LoVo (cell line): ENCODE measurements at places on chromosomes 6 and 20.

DNA sequence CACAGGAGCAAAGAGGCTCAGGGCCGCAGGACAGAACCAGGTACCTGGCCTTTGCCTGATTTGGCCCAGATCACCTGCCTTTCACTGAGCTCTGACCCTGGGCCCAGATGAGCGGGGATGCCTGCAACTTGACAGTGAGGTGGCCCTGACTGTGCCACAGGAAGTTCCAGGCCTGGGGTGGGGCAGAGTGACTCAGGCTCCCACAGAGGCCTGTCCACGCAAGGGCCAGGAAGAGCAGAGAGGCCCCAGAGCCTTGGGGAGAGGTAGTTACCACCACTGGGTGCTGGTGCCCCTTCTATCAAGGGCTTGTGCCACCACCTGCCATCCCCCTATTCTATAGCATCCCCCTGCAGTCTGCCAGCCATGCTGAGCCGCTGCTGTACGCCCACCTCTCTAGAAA, 4.1 kb upstream of the NOL4L start:
- peak; percentile 36 for DNase-seq

DNA sequence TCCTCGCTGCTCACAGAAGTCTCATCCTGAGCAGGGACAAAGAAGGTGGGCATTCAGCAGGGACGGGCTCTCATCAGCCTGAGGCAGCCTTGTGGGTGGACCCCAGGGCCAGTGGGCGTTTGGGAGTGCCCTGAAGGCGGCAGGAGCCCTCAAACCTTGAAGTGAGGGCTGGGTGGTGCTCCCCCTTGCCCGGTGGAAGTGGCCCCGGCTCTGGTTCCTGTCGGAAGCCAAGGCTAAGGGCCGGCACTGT, 110.5 kb downstream of the NOL4L start:
- no peak for DNase-seq

GRCh38 chr6:105380634-105381033, 22.2 kb downstream of the PREP start:
- no peak for DNase-seq

DNA sequence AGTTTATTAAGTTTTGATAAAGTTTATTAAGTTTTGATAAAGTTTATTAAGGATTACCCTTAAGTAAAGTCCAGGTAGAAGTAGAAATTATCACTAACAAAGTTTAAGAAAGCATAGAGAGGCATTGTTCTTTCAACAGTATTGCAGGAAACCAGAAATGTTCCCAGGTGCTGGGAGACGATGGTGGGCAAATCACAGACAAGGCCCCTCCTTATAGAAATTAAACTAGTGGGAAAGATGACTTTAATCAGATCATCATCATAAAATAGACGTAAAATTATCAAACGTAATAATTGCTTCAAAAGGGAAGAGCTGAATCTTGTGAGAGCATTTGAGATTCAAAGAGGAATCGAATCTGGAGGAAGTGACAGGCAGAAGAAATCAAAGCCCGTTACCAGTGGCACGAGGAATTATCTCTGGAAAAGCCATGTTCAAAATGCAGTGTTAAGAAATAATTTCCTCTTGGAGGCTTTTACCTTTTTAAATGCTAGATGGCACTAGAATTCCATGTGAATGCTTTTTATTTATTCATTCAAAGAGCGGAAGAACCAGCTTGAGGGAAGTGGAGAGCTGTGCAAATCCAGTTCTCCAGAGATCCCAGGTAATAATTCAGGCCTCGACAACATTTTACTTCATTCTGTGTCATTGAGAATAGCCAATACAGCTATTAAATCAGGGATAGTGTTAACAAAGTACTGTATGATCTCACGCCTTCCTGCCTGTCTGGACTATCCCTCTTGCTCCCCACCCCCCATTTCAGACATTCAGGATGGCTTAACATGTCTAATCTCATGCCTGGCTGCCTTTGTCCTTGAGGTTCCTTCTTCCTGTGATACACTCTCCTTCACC, 1.0 kb upstream of the APMAP start:
- peak; percentile 49 for DNase-seq

GRCh38 chr20:36118371-36118770, 36.2 kb upstream of the EPB41L1 start:
- DNase-seq, result no peak

DNA sequence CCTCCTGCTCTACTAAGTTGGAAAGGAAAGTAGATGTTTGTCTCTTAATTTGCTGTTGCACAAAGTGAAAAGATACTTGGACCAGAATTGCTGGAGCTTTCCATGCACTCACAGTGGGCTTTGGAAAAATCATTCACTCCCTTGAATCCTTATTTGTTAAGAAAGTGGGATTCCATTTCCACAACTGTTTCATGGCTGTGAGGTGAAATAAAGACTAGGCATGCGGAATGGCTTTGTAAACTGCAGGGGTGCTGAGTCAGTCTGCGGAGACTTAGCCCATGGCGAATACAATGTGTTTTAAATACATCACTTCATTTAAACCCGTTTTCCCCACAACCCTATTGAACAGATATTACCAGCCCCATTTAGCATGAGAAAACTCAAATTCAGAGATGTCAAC, 36.8 kb upstream of the CLDN20 start:
- no peak for DNase-seq

GRCh38 chr6:52394251-52394666, 25.9 kb upstream of the EFHC1 start:
- DNase-seq, result no peak

GRCh38 chr20:43584448-43585136, 6.1 kb upstream of the IFT52 start:
- DNase-seq, result no peak

- DNase-seq, result no peak
These were observed 22.7 kb downstream of the PIM1 start for GRCh38 chr6:37192666-37193065.

GRCh38 chr20:4147319-4147718, 132.0 kb upstream of the RNF24 start:
- DNase-seq, result no peak
